NCI-H2081 treated with DMSO at 0.1 percent for 48 hours (cell line): ENCODE measurements at places on chromosomes 7 and 10.
A peak's percentile ranks its signal among the peaks of the same experiment; 100 is the strongest.

GRCh38 chr7:133704453-133704852 lies 422.7 kb upstream of the LRGUK start:
- DNase-seq: no peak

- no peak for DNase-seq
Observed at GRCh38 chr7:156435486-156436231, 204.9 kb upstream of the RNF32 start.

DNA sequence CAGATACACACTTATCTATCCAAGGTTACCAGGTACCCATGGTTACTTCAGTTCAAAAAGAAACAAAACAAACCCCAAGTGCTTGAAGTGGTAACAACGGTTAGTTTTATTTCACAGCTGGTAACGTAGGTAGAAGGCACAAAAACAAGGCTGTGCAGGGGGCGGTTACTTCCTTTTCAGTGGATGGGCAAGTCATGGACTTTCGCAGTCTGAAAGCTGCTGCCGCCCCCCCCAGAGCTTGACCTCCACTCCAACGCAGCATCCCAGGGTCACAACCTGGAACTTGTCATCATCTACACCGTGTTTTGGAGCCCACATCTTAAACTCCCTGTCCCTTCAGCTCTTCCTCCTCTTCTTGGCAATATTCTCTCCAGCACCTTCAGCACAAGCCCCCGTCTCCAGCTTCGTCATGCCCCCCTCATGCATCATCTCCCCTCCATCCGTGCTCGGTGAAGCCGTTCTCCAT lies 181.2 kb upstream of the ITGB1 start:
- DNase-seq: no peak

GRCh38 chr7:96789914-96790313 lies 80.3 kb upstream of the SEM1 start:
- no peak for DNase-seq

DNA sequence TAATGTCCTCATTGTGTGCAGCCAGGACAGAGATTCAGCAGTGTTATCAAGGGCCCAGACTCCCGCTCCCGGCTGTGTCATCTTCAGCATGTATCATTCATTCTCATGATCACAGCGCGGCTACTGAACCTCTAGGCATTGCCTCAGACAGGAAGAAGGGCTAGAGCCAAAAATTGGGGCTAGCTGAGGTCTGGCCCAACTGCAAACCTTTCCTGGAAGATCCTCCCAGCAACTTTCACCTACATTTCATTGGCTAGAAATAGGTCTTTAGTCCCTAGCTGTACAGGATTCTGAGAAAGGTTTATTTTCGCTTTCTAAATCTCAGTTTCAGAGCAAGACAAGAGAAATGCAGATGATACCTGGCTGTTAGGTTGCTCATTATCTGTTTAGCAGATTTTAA lies 81.9 kb downstream of the CREM start:
- DNase-seq: no peak

DNA sequence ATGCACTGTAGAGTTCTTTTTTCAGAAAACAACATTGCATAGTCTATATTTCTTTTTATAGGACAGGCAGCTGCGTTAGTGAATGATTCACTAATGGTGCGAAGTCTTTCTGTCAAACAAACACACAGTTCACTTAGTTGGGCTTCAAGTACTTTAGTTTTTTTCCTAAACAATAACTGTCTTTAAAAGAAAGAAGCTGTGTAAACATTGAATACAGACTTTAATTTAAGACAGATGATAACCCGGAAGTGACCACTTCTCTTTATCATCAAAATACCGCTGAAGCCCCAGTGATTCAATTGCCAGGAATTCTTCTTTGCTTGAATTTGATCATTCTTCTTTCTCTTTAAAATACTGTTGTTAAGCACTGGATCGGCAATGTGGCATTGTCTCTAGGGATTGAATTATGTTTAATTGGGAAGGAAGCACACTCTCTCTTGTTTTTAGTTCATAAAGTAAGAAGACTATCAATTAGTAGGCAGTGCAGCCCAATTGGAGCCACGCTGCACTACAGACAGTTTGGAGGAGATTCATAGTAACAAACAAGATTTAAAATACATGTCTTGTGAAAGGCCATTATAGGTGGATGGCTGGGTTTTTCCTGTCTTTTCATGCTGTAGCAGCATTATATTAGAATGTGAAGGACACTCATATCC lies 30.4 kb downstream of the CNTNAP2 start:
- DNase-seq: no peak

GRCh38 chr7:1811850-1812508 lies 141.9 kb downstream of the ELFN1 start:
- no peak for DNase-seq

DNA sequence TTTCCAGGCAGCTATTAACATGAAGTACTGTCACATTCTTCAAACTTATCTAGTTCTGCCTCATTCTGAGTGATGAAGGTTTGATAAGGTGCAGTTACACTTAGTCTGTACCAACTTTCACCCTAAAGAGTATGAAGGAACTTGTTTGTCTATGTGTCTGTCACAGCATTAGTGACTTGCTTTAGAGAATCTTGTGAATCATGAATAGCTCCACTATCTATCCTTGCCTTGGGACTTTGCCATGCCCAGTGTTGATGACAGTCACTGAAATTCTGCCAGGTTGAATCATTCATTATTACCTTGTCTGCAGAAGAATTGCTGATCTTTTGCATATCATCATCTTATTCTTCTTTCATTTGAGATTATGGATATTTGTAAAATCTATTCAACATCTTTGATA lies 50.9 kb upstream of the A1CF start:
- no peak for DNase-seq

GRCh38 chr7:73536479-73536878 lies 14.4 kb upstream of the BAZ1B start:
- no peak for DNase-seq

GRCh38 chr10:124611738-124612137 lies 132.4 kb downstream of the FAM53B start:
- no peak for DNase-seq

DNA sequence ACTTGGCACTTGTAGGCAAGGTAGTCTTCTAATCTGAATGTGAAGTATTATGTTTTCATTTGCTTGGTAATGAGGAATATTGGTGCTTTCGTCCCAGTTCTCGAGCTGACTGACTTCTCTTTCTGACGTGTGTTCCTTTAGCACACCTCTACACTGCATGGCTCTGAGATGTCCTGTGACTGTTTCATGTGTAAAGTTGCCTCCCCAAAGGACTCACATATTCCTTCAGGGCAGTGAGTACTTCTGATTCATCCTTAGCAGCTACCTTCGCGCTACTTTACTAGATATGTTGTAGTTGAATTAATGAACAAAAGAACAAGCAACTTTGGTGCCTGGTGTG lies 113.7 kb downstream of the EGFR start:
- no peak for DNase-seq

- DNase-seq: no peak
Observed at GRCh38 chr10:52740155-52740549, 32.4 kb downstream of the MBL2 start.

DNA sequence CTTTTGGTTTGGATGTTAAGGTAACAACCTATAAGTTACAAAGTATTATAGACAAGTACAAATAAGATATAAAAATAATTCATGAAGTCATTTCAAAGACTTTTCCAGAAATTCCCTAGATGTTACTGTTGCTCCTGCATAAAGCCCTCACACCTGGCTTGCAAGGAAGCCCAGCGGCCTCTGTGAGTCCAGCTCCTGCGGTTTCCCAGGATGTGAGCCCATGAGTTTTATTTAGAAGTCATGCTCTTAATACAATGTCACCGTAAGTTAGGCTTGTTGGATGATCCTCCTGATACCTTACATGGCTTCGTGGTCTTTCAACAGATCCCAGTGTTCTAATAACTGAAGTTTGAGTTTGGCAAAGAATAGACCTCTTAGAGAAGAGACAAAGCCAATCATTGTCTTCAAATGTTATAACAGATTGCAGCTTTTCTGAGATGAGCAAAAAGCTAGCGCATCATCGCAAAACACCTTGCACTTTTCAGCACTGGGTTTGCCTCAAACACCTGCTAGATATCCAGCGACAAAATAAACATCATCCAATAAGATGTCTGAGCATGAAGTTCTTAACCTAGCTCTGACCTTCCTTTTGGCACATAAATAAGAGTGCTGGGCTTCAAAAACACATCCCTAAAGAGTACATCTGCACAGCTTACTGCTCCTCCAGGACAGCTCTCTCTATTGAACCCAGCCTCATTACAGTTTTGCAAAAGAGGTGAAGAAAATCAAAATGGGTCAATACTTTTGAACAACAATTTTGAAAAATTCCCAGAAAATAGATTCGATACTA lies 3.6 kb downstream of the FAM171A1 start:
- DNase-seq: no peak

DNA sequence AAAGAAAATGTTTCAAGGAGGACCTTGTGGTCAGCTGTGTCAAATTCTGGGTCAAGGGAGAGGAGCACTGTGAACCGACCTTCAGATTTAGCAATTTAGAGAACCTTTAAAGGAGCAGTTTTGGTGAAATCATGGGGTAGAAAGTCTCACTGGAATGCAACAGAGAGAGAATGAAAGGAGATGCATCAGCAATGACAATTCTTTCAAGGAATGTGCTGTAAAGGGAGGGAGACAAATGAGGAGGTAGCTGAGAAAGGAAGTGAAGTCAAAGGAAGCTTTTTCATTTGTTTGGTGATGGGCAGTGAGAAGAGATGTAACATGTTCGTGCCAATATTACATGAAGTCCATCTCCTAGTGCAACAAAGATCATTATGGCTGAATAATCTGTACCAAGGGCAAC lies 166.0 kb downstream of the TSPAN12 start:
- no peak for DNase-seq

GRCh38 chr7:149624419-149625339 lies 127.1 kb upstream of the ZNF746 start:
- DNase-seq: peak; percentile 61

DNA sequence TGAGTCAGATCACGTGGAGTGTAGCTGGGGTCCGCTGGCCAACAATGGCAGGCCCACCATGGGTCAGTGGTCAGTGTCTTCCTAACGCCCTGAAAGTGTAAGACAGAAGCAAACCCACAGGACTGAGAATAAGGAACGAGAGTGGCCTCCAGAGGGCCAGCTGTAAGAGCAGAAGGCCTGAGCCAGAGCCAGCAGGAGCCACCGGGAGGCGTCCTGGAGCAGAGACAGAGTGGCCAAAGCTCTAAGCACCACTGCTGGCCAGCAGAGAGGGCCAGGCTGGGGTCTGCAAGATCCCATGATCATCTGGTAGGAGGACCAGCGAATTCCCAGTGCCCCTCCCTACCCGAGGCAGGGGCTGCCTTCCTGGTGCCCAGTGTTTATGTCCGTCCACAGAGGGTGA lies 9.2 kb downstream of the CCDC201 start:
- no peak for DNase-seq

- DNase-seq: no peak
Observed at GRCh38 chr10:13349463-13350274, 1.6 kb upstream of the SEPHS1 start.
